Caco-2 (cell line): ENCODE measurements at places on chromosomes 13 and 19. TPM values are rescaled to one million over a fixed set of nuclear protein-coding genes. Genes with fewer than 3 reads are reported as not detected.

The COL4A2 gene
- total RNA-seq, result 17.1 and 19.2 TPM in 2 replicates

The DCLK1 gene
- not detected in 2 replicates for total RNA-seq

The NECTIN2 gene
- 257 and 258 TPM in 2 replicates for total RNA-seq

GRCh38 chr13:60756306-60756705 lies 359.3 kb downstream of the TDRD3 start:
- DNase-seq, result no peak

DNA sequence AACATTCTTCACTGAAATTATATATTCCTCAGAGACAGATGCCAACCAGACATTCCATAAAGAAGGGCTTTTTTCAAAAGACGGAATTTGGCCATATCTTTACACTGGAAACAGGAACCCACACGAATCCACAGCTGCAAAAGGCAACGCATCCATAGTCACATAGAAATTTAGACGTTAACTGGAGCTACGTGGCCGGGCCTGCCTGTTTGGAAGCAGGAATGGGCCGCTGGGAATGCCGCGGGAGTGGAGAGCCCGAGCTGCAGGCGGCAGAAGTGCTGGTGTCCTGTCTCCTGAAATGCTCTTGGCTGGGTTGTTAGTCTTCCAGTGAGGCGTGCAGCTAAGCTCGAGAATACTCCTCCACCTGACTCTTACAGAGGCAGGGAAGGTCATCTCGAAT lies 122.2 kb downstream of the KL start:
- no peak for DNase-seq

DNA sequence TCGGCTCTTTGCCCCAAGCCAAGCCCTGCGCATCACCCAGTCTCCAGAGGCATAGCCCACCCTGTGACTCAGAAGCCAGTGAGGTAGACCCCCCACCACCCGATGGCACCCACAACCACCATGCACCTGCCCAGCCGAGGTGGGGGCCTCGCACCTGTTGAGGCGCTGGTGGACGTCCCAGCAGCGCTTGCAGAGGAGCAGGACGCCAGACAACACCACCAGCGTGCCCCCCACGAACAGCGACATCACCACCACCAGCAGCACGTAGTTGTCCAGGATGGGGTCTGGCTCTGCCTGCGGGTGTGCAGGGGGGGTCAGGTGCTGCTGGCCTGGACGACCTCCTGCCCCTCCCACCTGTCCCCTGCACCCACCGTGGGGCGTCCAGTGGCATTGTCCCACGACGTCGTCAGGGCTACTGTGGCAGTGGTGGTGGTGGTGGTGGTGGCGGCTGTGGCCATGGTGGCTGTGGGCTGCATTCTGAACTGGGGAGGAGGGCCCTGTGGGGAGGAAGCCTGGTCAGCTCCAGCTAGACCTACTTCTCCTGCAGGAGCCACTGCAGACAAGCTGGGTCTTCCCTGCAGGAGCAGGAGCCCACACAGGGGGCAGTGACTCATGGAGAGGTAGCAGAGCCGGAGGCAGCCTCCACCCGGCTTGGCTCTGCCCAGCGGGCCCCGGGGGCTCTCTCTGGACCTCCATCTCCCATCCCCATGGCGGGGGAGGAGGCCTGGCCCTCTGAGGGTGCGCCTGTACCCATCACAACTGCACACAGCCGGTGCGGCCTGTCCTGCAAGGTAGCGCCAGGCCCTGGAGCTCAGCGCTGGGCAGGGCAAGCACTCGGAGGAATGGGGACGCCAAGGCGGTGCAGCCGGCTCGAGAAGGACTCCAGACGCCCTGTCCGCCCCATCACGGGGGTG lies 1.9 kb downstream of the CBARP start:
- DNase-seq, result no peak
